Hepatocyte (in vitro differentiated cells): ENCODE measurements at places on chromosomes 2 and 18. TPM values are rescaled to one million over a fixed set of nuclear protein-coding genes. Genes with fewer than 3 reads are reported as not detected.

DNA sequence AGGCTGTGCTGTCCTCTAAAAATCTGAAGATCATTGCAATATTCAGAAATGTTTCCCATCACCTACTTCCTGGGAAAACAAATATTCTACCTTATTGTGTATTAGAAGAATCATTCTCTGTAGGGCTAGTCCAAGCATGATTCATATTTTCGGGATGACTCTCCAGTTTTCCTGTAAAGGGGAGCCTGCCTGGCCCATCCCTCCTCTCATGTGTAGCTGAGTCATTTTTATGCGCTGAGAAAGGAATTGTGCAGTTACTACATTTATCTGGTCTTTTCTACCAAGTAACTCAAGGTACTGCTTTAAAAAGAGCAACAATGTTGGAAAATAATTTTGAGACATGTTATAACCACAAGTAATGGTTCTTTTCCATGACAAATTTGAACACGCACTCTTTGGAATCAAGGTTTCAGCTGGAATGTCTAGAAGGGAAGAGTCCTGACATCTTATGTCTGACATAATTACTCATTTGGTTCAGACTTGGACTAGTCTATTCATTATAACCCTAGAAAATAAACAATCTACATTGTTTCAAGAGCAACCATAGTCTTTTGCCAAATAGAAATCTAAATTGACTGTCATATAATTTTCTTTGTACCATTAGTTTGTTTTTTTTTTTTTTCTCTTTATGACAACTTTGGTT is 6.6 kb downstream of the DSG3 start:
- peak; percentile 36 for DNase-seq

DNA sequence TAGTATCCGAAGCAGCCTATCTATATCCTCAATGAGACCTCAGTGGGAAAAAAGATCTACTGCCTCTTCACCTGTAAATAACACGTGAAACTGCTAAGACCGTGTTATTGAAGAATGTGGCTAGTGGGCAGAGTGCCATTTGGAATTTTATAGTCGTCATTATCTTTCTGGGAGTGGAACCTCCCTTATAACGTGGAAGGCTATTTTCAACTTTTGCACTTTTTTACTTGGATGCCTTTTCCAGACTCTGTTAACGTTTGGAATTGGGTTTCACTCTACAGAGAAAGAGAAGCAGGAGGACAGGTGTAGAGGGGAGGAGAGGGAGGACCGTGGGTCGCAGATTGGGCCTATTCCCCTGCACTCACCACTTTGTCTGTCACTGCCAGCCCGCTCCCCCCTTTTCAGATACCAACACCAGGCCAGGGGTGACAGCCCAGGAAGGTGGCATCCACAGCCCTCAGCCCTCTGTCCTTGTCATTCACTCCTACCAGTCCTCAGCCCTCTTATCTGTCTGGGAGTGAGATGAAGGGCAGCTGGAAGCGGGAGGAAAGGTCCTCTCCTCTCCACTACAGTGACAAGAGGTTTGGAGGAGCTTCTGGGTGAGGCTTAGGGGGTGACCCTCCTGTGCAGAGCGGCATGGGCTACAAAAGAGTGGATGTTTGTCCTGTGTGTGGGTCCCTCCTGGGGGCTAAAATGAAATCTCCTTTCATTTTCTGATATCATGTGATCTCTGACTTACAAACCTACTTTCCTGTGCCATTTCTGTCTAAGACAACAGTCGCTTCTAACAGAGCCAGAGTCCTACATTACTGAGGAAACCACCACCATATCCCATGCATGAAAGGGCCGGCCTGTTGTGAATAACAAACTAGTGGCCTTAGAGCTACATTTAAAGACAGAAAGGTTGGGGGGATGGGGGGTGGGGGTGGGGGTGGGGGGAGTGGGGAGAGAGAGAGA is 23.9 kb upstream of the CEP68 start:
- DNase-seq = no peak

DNA sequence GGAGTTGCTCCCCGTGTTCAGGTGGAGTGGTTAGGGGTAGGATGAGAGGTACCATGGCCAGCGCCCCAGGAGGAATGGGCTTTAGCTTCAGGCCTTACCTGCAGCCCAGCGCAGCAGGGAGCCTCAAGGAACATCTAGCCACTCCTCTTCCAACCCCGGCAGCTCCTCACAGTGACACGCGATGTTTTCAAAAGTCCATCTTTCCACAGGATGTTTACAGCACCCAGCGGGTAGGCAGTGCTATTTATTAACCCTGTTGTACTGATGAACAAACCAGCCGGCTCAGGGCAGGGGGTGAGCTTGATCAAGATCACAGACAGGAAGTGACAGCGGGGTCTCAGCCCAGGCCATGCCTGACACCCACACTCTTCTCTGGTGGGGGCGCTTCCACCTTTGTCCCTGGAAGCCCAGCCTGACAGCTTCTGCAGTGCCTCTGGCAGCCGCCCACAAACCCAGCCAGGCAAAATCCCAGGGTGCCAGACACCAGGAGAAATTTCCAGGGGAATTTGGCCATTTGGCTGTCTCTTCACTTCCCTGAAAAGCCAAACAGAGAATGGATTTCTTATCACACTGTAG is 18.4 kb upstream of the PRLH start:
- DNase-seq = peak; percentile 47

DNA sequence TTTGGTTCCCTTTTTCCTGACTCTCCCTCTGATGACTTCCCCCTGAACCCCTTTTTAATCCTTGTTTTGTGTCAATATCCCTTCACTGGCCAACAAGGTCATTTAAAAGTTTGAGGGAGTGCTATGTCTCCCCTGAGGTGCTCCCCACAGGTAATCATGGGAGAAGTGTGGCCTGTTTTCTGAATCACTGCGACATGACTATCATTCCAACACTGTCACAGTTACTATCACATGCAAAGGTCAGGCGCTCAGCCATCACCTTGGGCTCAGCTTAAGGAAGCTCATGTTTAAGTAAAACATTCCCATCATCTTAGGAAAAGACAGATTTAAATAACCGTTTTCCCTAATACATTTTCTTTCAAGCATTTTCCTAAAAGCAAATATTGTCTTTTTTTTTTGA is 20.9 kb upstream of the ACAA2 start:
- DNase-seq = no peak

The RUFY4 gene
- polyA plus RNA-seq = 1.5 TPM in 1 of 2 replicates, not detected in the other

GRCh38 chr2:42964439-42965083 is 172.2 kb upstream of the HAAO start:
- DNase-seq = peak; percentile 61

The HOXD13 gene
- 19.3 and 24.7 TPM in 2 replicates for polyA plus RNA-seq

DNA sequence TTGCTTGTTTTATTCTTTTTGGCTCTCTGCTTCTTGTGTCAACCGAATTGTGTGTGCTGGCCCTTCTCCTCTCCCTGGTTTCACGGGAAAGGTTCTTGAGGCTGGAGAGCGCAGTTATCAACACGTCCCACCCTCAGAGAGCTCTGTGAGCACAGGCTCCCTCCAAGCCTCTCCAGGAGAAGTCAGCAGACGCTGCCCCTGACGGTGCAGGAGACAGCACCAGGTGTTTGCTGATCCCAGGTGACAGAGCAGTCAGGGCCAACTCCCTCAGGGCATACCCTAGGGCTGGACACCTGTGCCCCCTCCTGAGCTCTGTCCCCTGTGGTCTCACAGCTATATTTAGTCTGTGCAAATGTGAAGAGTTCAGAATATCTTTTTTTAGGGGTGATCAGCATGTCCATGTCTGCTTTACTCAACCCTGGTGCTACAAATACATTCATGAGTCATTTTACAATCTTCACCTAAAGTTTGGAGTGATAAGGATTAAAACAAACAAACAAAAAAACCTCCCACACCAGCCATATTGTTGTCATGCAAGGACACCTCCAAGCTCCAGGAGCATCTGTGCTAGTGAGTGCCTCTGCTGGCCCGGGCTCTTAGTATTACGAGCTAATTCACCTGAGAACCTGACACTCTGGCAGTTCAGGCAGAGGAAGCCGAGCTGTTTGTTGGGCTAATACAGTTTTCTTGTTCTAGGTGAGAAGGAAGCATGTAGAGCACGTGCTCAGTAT is 65.9 kb upstream of the TMEM200C start:
- no peak for DNase-seq

DNA sequence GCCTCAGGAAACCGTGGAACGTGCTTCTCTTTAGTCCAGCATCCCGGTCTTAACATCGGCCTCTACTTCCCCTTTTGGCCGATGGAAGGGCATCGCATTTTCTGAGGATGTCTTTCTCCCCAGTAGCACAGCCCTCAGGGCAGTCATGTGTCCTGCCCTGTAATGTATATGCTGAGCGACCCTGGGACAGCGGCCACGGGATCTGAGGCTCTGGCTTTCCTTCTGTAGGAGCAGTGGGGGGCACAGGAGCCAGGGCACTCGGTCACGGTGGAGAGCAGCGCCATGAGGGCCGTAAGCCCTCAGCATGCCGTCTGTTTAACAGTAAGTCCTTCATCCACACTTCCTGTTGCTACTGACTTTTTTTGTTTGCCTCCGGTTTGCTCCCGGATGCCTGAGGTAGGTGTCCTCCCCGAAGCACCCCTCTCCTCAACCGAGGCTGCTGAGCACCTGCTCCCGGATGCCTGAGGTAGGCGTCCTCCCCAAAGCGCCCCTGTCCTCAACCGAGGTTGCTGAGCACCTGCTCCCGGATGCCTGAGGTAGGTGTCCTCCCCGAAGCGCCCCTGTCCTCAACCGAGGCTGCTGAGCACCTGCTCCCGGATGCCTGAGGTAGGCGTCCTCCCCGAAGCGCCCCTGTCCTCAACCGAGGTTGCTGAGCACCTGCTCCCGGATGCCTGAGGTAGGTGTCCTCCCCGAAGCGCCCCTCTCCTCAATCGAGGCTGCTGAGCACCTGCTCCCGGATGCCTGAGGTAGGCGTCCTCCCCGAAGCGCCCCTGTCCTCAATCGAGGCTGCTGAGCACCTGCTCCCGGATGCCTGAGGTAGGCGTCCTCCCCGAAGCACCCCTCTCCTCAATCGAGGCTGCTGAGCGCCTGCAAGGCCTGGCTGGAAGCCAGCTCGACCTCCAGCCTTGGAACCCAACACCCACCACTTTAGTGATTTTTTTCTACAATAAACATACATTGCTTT is 169.3 kb downstream of the HDAC4 start:
- no peak for DNase-seq

DNA sequence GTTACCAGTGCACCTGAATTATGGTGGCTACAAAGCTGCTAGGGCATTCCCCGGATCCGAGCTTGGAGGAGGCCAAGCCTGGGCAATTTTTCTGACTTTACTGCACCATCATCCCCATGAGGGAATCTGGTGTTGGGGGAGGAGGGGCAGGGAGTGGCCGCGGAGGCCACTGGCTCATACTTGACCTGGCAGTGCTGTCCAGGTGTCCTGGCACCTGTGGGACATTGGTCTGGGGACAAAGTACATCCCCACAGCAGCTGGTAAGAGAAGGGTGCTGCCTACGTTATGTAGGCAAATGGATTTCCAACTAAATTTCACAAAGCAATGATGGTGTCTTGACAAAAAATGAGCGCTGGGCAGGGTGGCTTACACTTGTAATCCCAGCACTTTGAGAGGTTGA is 48.3 kb downstream of the KLHL29 start:
- DNase-seq = no peak

The OSBPL6 gene
- polyA plus RNA-seq = 2.5 and 2.6 TPM in 2 replicates

GRCh38 chr2:101089419-101089818 is 61.8 kb downstream of the TBC1D8 start:
- no peak for DNase-seq

DNA sequence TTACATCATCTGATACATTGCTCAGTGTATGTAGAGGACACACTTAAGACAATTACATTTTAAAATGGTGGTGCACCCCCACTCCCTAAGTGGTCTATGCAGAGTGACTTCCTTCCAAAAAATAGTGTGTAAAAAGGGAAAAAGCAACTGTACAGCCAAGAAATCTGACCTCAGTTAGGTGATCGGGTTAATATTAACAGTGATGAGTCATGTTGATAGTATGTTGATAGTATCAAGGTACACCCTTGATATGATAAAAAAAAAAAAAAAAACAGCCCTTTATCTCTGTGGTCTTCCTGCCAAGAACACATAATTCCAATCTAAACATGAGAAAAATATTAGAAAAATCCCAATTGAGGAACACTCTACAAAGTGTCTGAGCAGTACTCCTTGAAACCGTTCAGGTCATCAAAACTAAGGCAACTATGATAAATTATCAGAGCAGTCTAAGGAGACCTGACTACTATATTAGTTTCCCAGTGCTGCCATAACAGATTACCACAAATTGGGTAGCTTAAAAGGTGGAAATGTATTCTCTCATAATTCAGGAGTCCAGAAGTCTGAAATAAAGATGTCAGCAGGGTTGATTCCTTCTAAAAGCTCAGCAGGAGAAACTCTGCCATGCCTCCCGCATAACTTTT is 171.9 kb downstream of the ARHGAP28 start:
- DNase-seq = no peak

The CYTIP gene
- 0.28 and 1.6 TPM in 2 replicates for polyA plus RNA-seq

The RBM44 gene
- polyA plus RNA-seq = 0.47 and 0.76 TPM in 2 replicates
